Epithelial cell of proximal tubule (primary cell): ENCODE measurements at places on chromosomes 2 and 18.

DNA sequence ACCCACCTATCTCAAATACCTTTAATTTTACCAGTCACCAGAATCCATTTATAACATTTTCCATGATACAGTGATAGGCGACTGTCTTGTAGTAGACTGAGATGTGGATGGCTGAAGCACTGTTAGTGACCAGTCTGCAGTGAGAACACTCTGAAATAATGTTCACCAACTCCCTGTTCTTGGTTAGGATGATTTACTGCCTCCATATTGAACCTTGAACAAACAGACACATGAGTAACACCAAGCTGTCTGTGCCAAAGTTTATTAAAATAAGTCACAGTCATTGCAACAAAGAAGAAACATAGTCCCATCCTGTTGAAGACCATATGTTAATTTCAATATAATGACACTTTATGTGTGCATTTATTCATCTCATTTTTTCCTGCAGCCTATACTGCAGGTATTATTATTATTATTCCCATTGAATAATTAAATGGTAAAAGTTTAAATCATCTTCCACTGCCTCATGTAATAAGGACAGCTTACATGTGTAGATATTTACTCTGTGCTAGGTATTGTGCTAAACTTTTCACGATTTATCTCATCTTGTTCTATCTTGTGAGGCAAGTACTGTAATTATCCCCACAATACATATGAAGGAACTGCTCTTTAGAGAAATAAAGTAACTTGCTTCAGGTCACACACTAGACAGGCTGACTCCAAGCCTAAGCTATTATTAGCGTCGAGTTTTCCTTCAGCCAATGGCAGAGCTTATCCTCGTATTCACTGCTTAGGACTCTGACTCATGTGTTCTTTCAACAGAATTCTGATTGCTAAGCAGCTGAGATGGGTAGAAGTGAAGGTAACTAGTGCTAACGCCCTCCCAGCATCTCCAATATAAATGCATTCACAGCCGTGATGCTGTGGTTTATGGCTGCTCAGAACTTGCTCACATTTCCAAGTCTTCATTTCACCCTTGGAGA, 62.5 kb downstream of the ONECUT2 start:
- DNase-seq = no peak

DNA sequence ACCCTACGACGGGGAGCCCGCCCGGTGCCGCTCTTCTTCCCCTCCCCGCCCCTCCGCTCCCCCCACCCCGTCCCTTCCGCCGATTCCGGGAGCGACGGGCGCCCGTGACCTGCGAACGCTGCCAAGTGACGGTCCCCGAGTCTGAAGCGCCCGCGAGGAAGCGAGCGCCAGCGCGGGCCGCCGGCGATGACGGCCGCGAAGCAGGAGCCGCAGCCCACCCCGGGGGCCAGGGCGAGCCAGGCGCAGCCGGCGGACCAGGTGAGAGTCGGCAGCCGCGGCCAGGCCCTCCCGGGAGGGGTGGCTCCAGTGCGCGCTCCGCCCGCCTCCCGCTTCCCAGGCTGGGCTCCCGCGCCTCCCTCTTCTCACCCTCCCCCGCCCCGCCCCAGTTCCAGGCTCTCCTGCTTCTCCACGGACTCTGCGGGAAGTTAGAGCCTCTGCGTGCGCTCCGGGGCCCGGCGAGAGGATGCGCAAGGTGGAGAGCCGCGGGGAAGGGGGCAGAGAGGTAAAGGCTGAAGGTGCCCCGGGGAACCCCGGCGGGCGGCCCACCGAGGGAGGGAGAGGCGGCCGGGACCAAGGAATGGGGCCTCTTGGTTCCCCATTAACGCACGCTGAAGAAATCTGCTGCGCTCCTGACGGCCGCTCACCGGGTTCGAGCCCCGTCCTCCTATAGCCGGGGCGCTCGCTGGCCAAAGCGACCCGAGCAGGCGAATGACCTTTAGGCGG, 719.5 kb downstream of the DPP10 start:
- DNase-seq = no peak

DNA sequence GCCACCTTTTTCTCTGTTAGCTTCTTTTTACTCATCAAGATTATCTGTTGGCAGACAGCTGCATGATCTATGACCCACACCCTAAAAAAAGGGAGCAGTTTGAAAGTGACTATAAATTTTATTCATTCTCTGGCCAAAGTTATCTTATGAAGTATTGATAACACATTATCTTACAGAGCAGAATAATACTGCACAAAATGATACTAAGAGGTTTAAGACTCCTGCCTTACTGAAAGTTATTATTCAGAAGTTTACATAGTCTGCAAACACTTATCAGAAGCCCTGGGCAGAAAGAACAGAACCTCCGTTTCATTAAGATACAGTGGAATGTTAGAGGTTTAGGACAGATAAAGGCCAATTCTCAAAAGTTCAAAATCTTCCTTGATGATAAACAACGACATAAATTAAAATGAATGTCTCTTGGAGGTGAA, 78.2 kb downstream of the ZEB2 start:
- no peak for DNase-seq

GRCh38 chr2:11563784-11564666, 30.2 kb downstream of the GREB1 start:
- no peak for DNase-seq

GRCh38 chr18:48979944-48980890, 29.5 kb upstream of the SMAD7 start:
- no peak for DNase-seq

DNA sequence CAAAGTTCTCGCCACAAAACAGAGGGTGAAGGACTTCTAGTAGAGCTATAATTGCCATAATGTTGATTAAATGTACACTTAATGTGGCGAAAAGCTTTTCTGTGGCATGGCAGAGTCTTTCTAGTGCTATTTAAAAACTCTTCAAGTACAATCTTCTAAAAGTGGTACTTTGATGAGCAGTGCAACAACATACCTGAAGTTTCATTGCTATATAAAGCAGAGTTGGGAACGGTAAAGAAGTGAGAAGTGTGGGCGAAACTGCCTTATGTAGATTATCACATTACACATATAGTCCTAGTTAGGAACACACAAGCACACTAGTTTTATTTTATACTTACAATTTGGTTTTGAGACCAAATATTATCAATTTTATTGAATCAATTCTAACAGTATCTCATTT, 49.5 kb downstream of the FIGN start:
- no peak for DNase-seq

- no peak for DNase-seq
Observed at GRCh38 chr2:111173338-111173737, 52.6 kb downstream of the BCL2L11 start.

GRCh38 chr2:137955536-137955935, 8.7 kb upstream of the HNMT start:
- no peak for DNase-seq

DNA sequence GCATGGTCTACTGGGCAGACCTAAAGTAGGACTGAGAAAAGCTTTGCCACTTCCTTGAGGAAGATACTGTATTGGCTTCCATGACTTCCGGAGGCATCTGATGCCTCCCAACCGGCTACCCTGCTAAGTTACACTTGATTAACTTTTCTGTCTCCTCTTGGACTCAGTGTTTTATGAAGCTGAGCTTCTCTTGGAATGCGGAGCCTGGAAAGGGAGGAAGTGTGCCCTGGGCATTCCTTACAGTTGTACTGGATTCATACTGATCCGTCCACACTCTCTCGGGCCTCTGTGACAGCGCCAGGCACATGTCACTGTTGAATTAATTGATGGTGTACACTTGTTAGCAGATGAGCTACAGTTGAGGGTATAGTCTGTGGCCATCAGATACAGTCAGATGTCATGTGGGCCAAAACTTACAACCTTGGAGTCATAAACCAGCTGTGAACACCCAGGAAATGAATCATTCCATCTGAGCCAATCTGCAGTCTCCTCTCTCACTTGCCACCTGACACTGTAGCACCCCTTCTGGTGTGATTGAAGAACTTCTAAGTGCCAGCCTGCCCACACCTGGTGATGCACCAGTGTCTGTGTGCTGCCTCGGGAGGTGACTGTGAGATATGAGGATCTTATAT, 122.5 kb downstream of the FHOD3 start:
- DNase-seq = peak; percentile 79

GRCh38 chr2:169007941-169008340, 23.2 kb downstream of the ABCB11 start:
- no peak for DNase-seq

- DNase-seq = no peak
Observed at GRCh38 chr18:31176531-31176930, 13.9 kb upstream of the DSC1 start.

- DNase-seq = peak; percentile 58
Observed at GRCh38 chr2:157441072-157441454, 2.8 kb downstream of the CYTIP start.

- DNase-seq = no peak
Observed at GRCh38 chr2:168158586-168158985, 88.8 kb downstream of the STK39 start.

GRCh38 chr2:172081221-172082022, 3.9 kb upstream of the DLX1 start:
- DNase-seq = no peak

GRCh38 chr18:58255701-58256311, 211.8 kb downstream of the NEDD4L start:
- no peak for DNase-seq

DNA sequence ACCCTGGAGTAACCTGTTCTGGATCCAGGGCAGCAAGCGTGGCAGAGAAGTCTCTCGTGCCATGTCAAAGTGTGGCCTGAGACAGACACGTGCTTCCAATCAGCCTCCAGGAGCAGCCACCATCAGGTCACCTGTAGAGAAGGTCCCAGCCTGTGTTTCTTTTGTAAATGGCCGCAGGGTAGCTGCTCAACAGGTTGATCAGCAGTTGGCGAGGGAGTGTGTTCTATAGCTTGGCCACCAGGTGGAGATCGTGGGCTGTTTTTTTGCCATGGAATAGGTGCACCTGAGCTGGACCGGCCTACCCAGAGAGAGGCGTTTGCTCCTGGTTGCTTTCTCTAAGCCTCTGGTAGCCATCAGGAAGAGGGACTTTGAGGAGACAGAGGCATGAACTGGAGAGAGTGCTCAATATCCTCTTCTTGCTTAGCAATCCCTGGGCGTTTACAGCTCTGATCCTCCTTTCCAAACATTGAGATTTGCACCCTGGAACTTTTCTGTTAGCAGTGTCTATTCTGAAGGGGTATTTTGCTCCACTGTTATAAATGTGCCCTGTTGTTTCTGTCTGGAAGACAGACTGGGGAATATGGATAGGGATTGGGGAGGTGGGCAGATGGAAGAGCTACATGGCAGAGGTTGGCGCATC, 34.2 kb upstream of the EN1 start:
- no peak for DNase-seq

- no peak for DNase-seq
Observed at GRCh38 chr2:240518981-240519380, 38.8 kb downstream of the ANKMY1 start.

DNA sequence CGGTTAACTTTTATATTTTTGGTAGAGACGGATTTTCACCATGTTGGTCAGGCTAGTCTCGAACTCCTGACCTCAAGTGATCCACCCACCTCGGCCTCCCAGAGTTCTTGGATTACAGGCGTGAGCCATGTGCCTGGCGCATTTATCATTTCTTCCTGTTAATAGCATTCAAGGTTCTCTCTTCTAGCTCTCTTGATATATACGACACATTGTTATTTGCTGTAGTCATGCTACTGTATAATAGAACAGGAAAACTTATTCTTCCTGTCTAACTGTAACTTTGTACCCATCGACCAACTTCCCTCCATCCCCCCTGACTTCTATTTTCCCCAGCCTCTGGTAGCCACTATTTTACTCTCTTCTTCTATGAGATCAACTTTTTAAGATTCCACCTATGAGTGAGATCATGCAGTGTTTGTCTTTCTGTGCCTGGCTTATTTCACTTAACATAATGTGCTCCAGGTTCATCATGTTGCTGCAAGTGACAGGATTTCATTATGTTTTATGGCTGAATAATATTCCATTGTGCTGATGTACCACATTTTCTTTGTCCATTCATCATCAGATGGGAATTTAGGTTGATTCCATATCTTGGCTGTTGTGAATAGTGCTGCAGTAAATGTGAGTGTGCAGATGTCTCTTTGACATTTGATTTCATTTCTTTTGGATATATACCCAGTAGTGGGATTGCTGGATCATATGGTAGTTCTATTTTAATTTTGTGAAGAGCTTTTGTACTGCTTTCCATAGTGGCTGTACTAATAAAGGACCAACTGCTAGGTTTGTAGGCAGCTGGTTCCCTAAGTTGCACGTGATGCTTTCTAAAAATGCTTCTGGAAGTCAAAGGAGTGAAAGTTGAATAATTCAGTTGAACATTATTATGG, 205.2 kb downstream of the PRKCE start:
- DNase-seq = no peak

GRCh38 chr2:66438891-66439811, 4.2 kb downstream of the MEIS1 start:
- no peak for DNase-seq

DNA sequence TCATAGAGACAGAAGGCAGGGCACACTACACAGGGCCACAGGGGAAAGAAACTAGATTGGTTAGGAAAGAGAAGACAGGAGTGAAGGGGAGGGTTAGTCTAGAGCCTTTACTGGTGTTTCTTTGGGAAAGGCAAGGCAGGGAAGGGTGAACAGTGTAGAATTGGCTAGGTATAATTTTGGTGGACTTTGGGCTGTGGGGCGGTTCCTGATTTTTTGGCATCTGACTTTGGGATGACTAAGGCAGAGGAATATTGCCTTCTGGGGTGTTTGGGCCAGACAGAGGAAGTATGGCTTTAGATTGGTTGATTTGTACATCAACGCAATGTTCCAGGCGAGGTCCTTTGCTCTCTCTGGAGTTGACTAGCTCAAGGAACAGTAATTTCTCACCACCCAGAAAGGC, 534.8 kb downstream of the DCC start:
- DNase-seq = no peak

GRCh38 chr2:60507211-60507965, 46.1 kb downstream of the BCL11A start:
- DNase-seq = no peak

DNA sequence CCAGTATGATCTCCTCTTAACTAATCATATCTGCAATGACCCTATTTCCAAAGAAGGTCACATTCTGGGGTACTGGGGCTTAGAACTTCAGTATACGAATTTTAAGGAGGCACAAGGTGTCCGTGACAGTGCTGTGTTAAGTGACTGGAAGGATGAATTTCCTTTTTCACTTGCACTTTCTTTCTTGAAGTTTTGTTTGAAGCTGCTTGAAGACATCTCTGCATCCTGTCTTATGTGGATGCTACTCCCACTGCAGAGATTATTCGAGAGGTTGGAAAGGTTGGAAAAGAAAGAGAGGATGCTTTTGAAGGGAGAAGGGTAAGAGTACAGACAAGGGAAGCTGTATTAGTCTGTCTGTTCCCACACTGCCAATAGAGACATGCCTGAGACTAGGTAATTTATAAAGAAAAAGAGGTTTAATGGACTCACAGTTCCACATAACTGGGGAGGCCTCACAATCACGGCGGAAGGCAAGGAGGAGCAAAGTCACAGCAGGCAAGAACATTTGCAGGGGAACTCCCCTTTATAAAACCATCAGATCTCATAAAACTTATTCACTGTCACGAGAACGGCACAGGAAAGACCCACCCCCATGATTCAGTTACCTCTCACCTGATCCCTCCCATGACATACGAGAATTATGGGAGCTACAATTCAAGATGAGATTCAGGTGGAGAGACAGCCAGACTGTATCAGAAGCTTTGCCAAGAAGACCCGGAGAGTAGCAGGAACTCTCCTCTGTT, 3.6 kb upstream of the RNF144A start:
- DNase-seq = no peak

GRCh38 chr18:323253-323622, 55.4 kb upstream of the THOC1 start:
- peak; percentile 4 for DNase-seq

- no peak for DNase-seq
Observed at GRCh38 chr2:216810399-216811160, 49.3 kb downstream of the TNP1 start.
